ENCODE measurements at places on chromosomes 6 and 20.

DNA sequence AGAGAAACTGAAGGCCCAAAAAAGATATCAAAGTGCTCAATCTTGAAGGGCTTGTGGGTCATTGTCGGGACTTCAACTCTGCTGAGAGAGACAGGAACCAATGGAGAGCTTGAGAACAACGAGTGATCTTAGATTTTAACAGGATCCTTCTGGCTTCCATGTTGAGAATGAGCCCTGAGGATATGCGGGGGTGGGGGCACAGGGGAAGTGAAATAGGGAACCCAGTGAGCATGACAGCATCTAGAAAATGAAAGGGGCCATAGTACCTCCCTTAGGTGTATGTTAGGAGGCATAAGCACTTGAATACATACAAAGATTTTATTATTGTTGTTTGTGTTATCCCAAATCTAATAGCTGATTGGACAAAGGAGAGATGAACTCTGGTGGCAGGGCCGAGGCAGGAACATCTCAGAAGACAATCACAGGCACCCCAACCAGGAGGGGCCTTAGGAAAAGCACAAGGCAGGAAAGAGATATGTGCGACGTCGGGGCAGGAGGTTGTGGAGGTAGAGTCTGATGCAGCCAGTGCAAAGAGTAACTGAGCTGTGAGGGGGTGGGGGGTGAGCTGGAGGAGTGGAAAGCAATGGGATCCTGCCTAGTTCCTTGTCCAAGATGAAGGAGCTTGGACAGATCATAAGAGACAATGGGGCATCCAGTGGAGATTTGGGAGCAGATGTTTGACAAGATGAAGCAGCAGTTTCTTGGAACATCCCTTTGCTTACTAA is 10.4 kb downstream of the TGM6 start:
- no peak overlapping the region for H3K27ac ChIP-seq
- no peaks in the 10 kb centered on the region for H3K27me3 ChIP-seq
- no peaks in the 10 kb centered on the region for H3K36me3 ChIP-seq

DNA sequence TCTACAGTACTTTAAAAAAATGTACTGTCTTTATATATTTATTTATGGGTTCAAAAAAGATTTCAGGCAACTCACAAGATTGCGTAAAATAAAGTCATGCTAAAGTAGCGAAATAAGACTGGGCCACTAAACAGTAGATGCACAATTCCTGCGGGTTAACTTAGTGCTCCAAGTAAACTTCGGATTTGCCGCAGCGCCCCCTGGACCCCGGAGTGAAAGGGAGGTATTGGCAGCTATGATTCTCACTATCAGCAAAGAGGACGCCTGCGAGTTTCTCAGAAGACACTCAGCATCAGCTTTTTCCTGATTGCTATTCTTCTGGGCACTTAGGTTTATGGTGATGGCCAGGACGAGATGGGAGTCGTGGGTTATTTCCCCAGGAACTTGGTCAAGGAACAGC is 1.4 kb downstream of the OTOR start:
- no peak for DNase-seq
- H3K4me1 ChIP-seq: no peaks in the 10 kb centered on the region
- no peaks in the 10 kb centered on the region for H3K36me3 ChIP-seq
- no peak overlapping the region for H3K27ac ChIP-seq
- no peak overlapping the region for H3K4me3 ChIP-seq

DNA sequence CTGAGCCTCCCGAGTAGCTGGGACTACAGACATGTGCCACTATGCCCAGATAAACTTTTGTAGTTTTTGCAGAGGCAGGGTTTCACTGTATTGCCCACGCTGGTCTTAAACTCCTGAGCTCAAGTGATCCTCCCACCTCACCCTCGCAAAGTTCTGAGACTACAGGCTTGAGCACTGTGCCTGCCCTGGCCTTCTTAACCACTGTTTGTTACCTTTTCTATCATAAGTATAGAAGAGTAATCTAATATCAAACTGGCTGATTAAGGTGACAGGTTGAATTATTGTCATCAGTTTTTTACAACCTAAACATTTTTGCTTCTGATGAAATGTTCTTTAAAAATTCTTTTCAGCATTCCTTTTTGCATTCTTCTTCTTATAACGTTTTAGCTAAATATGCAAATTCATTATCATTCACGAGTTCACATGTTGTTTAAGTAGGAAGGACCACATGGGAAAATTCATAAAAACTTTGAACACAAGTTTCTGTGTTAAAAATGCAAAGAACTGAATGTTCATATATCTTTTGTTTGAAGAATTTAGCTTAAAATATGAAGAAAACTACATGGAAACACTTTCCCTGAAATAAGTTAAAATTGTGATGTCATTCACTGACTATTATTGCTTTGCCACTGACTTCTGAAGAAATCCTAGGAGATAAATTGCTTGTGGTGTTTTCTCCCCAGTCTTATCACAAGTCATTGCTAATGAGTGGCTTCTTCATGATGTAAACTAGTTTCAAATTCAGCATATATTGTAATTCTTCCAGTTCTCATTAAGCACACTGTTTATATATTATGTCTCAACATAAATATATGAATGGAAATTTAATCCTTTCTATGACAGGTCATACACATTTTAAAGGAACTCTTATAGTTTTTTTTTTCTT is 106.7 kb downstream of the ADGRB3 start:
- no peak for DNase-seq
- no peaks in the 10 kb centered on the region for H3K27me3 ChIP-seq
- H3K4me1 ChIP-seq: no peaks in the 10 kb centered on the region
- no peak overlapping the region for H3K27ac ChIP-seq
- H3K4me3 ChIP-seq: no peak overlapping the region
- H3K36me3 ChIP-seq: no peaks in the 10 kb centered on the region

DNA sequence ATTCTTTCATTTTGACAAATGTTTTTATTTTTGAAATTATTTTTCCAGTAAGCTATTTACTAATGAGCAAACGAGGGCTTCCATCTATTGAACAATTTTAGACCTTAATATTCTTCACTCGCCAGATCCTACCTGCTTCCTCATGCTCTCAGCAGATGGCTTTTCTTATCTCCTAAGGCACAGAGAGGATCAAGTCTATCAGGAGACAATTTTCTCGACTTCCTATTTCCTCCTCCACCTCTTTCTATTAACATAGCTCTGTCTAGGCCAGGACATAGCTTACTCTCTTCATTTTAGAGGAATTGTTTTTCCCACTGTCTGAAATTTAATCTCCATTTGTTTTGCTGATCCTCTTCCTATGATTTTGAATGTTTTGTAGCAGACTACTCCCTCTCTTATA is 87.0 kb upstream of the MAN1A1 start:
- no peaks in the 10 kb centered on the region for H3K4me1 ChIP-seq
- H3K4me3 ChIP-seq: no peak overlapping the region
- H3K27me3 ChIP-seq: no peaks in the 10 kb centered on the region
- no peaks in the 10 kb centered on the region for H3K36me3 ChIP-seq
- no peak for DNase-seq

DNA sequence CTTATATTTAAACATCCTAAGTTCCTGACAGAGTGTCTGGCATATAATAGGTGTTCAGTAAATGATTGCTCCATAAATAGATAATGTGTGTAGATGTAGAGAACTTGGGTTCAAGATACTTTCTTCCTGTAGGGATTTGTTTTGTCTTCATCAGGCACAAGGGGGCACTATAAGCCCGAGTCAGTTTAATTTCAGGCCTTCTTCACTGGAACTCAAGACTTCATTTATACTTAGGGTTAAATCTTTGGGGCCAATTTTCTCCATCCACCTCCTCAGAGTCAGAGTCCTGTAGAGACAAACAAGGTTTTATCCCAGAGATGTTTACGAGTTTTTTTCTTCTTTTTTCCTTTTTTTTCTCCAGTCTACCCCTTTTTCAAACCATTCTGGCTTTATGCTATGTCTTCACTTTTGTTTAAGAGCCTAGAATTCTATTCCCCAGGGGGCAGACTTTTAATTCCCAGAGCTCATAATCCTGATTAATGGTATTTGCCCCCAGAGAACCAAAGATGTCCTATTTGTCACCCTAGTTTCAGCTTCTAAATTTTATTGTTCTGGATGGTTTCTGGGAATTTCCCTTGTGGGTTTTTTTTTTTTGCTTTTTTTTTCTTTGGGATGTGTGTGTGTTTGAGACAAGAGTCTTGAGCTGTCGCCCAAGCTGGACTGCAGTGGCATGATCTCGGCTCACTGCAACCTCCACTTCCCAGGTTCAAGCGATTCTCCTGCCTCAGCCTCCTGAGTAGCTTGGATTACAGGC is 88.4 kb downstream of the HFE start:
- peaks cover 3% of the 10 kb centered on the region for H3K4me1 ChIP-seq
- no peak overlapping the region for H3K4me3 ChIP-seq
- DNase-seq: no peak
- H3K27ac ChIP-seq: no peak overlapping the region
- no peaks in the 10 kb centered on the region for H3K27me3 ChIP-seq

DNA sequence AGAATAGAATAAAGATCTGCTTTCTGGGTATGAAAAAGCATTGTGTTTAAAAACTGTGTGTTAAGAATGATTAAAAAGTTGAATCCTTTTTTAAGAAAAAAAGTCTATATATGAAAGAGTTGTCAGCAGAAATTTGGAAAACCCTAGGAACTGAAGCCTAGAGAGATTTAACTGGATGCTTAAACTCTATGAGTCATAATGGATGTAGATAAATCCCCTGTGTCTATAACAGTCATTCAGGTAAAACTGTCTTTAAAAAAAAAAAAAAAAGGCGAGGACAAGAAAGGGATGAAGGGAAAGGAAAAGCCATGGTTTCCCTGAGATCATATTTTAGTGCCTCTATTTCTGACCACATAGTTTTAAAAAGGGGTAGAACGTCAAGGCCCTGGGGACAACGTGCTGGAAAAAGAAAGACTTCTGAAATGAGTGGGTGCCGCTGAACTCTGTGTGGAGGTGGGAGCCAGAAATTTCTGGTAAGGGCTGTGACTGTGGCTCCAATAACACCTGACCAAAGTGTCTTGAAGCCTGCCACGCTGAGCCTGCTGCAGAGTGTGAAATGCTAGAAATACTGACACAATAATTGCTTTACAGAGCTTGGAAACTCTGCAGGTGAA is 302.6 kb upstream of the ARID1B start:
- H3K4me1 ChIP-seq: no peaks in the 10 kb centered on the region
- H3K36me3 ChIP-seq: no peaks in the 10 kb centered on the region
- DNase-seq: no peak
- H3K27ac ChIP-seq: no peak overlapping the region

GRCh38 chr6:27279513-27280063 is 32.1 kb downstream of the PRSS16 start:
- no peak overlapping the region for H3K27ac ChIP-seq
- no peaks in the 10 kb centered on the region for H3K36me3 ChIP-seq
- H3K4me1 ChIP-seq: no peaks in the 10 kb centered on the region
- DNase-seq: no peak

GRCh38 chr6:4781426-4781825 is 5.2 kb downstream of the CDYL start:
- no peak for DNase-seq
- H3K27me3 ChIP-seq: no peaks in the 10 kb centered on the region
- no peak overlapping the region for H3K27ac ChIP-seq
- H3K4me3 ChIP-seq: no peak overlapping the region
- no peaks in the 10 kb centered on the region for H3K36me3 ChIP-seq
- H3K4me1 ChIP-seq: peaks cover 10% of the 10 kb centered on the region

DNA sequence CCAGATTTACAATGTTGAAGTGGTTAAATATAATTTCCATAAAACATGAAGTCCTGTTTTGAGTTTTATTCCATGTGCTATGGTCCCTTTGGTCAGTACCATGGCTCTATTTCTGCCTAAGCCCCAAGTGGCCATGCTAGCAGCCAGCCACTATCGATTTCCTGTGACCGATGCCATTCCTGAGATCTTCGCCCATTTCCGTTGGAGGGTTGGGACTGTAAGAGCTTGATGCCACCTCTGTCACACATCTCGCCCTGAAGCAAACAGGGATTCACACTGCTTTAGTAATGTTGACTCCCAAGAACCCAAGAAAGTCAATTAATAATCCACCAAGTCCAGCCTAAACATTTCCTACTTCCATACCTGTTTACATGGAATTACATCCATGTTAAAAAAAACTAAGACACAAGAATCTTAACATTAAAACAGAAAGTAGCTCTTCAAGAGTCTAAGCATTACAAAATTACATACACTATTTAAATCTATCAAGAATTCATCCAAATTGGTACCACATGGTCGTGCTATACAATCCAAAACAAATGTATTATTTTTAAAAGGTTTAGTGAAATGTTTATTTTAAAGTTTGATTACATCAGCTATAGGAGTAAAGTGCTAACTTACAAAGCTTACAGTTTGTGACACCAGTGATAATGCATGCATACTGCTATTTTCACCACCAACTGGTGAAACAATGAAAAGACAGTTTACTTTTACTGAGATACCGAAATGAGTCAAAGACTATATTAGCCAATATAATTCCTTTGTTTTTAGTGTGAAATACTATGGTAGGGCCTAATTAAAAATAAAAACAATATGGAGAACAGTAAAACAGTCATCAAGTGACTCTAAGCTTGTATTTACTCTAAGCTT is 2.5 kb downstream of the RBM39 start:
- peak overlapping the region; percentile 100 for H3K27ac ChIP-seq
- peak overlapping the region; percentile 99 for H3K4me3 ChIP-seq
- peaks cover 51% of the 10 kb centered on the region for H3K36me3 ChIP-seq
- no peaks in the 10 kb centered on the region for H3K27me3 ChIP-seq

DNA sequence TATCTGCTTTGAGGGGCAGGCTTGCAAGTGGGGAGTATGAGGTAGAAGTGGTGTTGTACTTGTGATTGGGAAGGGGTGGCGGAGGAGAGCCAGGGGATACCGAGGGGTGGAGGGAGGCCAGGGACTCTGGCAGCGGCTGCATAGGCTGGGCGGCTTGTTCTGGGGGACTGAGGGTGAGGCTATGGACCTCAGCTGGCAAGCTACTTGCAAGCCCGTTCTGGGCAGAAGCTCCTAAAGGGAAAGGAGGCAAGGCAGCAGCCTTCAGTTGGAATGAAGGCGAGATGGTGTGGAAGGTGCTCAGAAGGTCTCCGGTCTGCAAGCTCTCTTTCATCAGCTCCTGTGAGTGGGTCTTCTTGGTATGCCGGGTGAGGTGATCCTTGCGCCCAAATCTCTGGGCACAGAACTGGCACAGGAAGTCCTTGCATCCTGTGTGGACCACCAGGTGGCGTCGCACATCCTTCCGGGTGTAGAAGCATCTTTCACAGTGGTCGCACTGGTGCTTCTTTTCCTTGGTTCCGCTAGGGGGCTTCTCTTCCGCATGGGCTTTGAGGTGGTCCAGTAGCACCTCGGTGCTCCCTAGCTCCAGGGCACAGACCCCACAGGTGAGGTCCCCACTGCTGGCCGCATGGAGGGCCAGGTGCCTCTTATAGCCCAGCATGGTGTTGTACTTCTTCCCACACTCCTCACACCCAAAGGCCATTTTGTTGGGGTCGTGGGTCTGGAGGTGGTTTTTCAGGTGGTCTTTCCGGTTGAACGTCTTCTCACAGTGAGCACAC is 66.0 kb downstream of the PLAGL1 start:
- H3K27ac ChIP-seq: no peak overlapping the region
- no peaks in the 10 kb centered on the region for H3K27me3 ChIP-seq
- DNase-seq: no peak
- H3K4me1 ChIP-seq: no peaks in the 10 kb centered on the region
- no peaks in the 10 kb centered on the region for H3K36me3 ChIP-seq

DNA sequence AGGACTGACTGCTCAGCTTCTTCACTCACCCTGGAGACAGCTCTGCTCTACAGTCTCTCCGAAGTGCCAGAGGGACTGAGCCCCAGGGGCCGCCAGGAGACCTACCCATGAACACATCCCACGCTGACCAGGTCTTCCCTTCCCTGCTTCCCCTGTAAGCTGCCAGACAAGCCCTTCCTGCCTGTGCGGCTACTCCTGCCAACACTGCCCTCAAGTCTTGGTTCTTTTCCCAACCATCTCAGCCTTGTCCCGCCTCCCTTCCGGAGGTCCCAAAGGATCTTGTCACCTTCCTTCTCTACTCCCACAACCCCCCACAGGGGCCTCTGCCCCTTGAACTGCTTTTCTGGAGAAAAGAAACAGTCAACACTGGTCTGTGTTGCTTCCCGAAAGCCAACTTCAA is 15.0 kb downstream of the CPNE5 start:
- no peaks in the 10 kb centered on the region for H3K27me3 ChIP-seq
- H3K36me3 ChIP-seq: no peaks in the 10 kb centered on the region
- peaks cover 11% of the 10 kb centered on the region for H3K4me1 ChIP-seq
- no peak for DNase-seq

All from thoracic aorta (tissue), 2 donors.